ENCODE measurements at places on chromosomes 5 and 9. TPM values are rescaled to one million over a fixed set of nuclear protein-coding genes. Genes with fewer than 3 reads are reported as not detected.

The ENTPD2 gene
- total RNA-seq: 1.7 TPM

The PCDHAC2 gene
- 0.86 TPM for total RNA-seq

The SDHA gene
- 232 TPM for total RNA-seq

The TERT gene
- total RNA-seq: 0.10 TPM

The PAEP gene
- total RNA-seq: not detected

The FUBP3 gene
- 31.1 TPM for total RNA-seq

The GLDC gene
- total RNA-seq: 112 TPM

DNA sequence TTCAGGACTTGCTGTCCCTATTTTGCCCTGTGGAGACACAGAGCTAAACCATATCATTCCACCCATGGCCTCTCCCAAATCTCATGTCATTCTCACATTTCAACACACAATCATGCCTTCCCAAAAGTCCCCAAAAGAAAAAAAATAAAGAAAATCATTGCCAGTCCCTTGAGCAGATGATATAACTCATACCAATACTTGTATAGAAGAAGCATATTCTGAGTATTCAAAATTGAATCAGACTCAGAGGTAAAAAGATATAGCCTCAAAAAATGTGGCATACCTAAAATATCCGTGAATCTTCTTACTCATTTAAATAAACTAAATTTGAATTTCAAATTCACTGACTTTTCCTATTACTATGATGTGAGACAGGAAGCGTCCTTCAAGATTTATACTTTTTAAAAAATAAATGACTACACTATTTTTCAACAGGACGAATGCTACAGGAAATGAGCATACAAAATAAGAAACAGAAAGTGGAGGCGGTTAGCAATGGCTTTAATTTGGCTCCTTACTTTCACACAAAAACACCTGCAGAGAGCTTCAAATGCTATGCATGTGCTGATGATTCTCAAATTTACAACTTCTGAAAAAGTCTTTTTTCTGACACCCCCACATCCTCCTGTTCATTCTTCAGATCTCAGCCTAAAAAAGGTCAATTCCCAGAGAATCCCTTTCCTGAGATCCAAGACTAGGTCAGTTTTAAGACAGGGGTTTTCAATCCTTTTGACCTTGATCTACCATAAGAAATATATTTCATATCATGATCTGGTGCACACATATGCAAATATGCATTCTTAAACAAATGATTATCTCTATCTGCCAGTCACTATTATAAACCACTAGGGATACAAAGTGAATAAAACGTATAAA is 39.6 kb upstream of the DMXL1 start:
- DNase-seq: no peak

GRCh38 chr9:33815781-33816180 is 1.2 kb upstream of the UBE2R2 start:
- no peak for DNase-seq

GRCh38 chr9:107567462-107567861 is 77.9 kb upstream of the KLF4 start:
- DNase-seq: no peak

DNA sequence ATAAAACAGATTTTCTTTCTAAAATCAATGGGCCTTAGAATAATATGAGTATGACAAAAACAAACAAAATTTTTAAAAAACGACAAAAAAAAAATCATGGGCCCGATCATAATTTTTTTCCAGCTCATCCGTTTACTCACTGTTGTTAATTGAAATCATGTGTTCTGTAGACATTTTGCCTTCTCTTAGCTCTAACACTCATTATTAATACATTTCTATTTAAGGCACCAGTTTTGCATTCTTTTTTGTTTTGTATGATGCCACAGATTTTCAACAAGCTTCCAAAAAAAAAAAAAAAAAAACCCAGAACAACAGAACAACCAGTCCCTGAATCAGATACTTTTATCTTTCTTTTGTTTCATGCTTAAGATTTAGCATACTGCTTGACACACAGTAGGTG is 86.4 kb downstream of the PRLR start:
- DNase-seq: no peak

GRCh38 chr9:83267741-83268140 is 204.8 kb upstream of the RASEF start:
- no peak for DNase-seq

DNA sequence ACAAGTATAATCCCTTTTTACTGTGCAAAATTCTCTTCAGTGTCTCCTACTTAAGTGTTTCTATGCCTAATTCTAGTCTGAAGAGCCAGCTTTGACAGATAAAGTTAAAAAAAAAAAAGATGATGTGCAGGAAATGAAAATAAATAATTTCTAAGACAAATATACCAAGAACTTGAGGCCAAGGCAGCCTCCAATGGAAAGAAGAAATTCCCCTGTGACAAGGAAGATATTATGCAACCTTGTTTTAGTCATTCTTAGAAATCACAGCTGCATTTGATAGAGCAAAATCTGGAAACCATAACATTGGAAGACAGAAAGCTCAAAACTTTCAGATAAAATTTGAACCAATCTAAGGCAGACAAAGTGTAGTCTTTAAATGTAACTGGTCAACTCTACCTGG is 375.9 kb upstream of the TLE4 start:
- no peak for DNase-seq

- DNase-seq: no peak
Measured at GRCh38 chr5:165397516-165397915, 1892.1 kb downstream of the MAT2B start.

GRCh38 chr5:57805732-57806131 is 323.1 kb upstream of the ACTBL2 start:
- DNase-seq: no peak

- DNase-seq: no peak
Measured at GRCh38 chr9:37650299-37650872, 368 bp upstream of the FRMPD1 start.

- DNase-seq: no peak
Measured at GRCh38 chr9:72557549-72557948, 36.1 kb downstream of the TMC1 start.

DNA sequence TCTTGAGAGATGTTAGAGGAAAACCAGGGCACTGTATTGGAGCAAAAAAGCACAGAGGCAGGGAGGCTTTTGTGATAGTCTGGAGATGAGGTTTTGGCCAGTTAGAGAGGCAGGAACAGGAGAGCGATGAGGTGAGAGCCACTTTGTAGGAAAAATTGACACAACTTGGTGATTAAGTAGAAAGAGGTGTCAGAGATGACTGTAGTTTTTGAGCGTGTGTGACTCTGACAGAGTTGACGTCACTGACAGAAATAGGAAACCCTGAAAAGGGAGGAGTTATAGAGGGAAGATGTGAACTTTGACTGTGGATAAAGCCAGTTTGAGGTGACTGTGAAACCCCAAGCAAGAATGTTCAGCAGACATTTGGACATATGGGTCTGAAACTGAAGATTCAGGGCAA is 15.7 kb downstream of the NFX1 start:
- DNase-seq: no peak

- DNase-seq: no peak
Measured at GRCh38 chr5:109291090-109291489, 118.7 kb downstream of the PJA2 start.

GRCh38 chr5:176680226-176680563 is 32.9 kb downstream of the TSPAN17 start:
- DNase-seq: no peak

GRCh38 chr5:112555691-112556090 is 136.6 kb upstream of the EPB41L4A start:
- no peak for DNase-seq

- no peak for DNase-seq
Measured at GRCh38 chr5:111259636-111260035, 35.5 kb downstream of the CAMK4 start.

- peak; percentile 63 for DNase-seq
Measured at GRCh38 chr5:34914671-34915138, 599 bp downstream of the RAD1 start.

DNA sequence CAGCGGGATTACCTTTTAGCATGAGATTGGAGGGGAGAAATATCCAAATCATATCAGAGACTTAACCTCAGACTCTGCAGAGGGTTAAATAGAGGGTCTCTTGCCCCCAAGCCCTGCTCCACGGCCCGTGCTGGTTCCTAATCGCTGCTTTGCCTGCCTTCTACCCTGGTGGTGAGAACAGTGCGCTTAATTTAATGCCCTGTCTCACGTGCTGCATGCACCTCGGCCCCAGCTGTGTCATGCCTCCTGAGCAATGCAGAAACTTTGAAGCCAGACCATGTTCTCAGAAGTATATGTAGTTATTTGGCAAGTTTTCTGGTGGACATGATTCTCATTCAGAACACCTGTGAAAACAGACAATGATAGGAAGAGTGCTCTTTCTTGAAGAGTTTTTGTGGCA is 1.4 kb downstream of the OTULIN start:
- no peak for DNase-seq

- DNase-seq: no peak
Measured at GRCh38 chr5:175246889-175247520, 197.0 kb downstream of the DRD1 start.

DNA sequence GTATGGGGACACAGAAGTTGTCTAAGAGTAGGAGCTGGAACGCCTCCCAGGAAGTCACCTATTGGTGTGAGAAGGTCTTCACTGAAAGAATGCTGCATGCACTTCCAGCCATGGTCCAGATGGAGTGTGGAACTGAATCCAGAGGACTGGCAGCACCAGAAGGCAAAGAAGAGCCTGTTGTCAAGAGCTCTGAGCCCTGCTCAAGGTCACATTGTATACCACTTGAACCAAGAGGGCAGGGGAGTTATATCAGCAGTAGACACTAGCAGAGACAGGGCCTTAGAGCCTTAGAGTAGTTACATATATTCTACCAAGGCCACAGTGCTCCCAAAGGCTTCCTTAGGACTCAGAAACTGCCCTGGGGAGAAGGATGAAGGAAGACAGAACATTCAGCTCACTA is 130.8 kb upstream of the POC5 start:
- no peak for DNase-seq

DNA sequence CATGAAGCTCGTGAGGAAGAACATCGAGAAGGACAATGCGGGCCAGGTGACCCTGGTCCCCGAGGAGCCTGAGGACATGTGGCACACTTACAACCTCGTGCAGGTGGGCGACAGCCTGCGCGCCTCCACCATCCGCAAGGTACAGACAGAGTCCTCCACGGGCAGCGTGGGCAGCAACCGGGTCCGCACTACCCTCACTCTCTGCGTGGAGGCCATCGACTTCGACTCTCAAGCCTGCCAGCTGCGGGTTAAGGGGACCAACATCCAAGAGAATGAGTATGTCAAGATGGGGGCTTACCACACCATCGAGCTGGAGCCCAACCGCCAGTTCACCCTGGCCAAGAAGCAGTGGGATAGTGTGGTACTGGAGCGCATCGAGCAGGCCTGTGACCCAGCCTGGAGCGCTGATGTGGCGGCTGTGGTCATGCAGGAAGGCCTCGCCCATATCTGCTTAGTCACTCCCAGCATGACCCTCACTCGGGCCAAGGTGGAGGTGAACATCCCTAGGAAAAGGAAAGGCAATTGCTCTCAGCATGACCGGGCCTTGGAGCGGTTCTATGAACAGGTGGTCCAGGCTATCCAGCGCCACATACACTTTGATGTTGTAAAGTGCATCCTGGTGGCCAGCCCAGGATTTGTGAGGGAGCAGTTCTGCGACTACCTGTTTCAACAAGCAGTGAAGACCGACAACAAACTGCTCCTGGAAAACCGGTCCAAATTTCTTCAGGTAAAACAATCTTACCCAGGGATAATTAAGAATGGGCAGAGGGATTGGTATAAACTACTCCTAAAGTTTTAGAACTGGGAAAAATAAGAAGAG is 12.9 kb downstream of the ITGA1 start:
- DNase-seq: peak; percentile 68

GRCh38 chr5:83099445-83099844 is 22.1 kb downstream of the XRCC4 start:
- DNase-seq: no peak

GRCh38 chr5:59760785-59761348 is 132.7 kb downstream of the PDE4D start:
- no peak for DNase-seq

GRCh38 chr5:30932273-30933017 is 261.0 kb upstream of the CDH6 start:
- DNase-seq: no peak

DNA sequence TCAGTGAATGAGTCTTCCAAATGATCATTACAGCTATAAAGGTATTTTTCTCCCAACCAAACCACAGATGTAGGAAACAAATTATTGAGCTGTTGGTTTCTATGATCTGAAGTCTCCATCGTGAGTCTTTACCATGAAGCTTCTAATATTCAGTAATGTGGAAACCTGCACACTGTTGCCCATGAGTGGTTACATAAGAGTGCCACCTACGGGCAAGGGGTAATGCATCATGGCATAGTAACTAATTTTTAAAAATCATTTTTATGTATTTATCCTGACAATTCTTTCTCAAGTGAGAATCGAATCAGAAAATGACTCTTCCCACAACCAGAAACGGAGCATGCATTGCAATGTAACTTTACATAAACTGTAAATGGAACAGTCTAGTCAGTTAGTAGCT is 282.5 kb upstream of the SMARCA2 start:
- DNase-seq: no peak

- DNase-seq: no peak
Measured at GRCh38 chr9:136762221-136762691, 2.1 kb downstream of the LCN15 start.

DNA sequence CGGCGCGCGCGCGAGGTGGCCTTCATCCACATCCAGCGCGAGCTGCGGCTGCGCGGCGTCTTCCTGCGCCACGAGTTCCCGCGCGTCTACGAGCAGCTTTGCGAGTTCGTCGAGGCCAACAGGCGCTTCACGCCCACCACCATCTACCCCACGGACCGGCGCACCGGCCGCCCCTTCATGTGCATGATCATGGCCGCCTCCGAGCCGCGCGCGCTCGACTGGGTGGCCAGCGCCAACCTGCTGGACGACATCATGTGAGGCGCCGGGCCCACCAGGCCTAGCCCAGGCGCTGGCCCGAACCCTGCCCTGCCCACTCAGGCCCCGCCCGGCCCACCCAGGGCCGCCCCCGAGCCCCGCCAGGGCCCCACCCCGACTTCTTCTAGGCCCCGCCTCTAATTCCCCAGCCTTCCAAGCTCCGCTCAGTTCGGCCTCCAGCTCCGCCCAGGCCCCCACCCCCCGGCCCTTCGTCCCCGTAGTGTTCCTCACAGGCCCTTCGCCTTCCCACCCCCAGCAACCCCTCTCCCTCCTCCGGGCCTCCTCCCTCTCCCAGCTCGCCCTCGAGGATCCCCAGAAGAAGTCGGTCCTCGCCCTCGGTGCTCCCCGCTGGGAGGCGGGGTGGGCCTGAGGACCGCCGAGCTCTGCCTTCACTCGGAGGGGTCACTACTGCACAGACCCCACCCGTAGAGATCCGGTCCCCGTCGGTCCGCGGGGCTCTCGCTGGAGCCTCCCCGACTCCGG is 2.0 kb upstream of the PHPT1 start:
- DNase-seq: peak; percentile 64

- no peak for DNase-seq
Measured at GRCh38 chr9:16308645-16309044, 561.8 kb downstream of the BNC2 start.

DNA sequence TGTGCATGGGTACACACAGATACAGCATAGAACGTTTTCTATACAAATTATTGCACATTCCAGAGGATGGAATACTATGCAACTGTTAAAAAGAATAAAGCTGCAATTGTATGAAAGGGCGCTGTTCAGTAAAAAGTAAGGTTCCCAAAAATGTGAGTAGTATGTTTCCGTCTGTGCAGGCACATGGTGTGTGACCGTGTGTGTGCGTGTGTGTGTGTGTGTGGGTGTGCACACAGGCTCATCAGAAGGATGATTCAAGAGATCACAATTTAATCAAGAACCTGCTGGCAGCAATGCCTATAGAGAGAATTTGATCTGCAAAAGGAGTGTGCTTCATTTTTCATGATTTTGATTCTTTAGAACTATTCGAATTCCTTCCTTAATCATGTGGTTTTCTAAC is 76.3 kb downstream of the SEMA4D start:
- DNase-seq: no peak

GRCh38 chr5:7592910-7593309 is 197.0 kb downstream of the ADCY2 start:
- no peak for DNase-seq
